ENCODE measurements at places on chromosomes 4 and X. TPM values are rescaled to one million over a fixed set of nuclear protein-coding genes. Genes with fewer than 3 reads are reported as not detected.

P2RY10 gene
- not detected for total RNA-seq

- no peak for DNase-seq
Measured at GRCh38 chr4:37760840-37761239, 65.6 kb upstream of the PGM2 start.

RXFP1 gene
- total RNA-seq, result not detected

DNA sequence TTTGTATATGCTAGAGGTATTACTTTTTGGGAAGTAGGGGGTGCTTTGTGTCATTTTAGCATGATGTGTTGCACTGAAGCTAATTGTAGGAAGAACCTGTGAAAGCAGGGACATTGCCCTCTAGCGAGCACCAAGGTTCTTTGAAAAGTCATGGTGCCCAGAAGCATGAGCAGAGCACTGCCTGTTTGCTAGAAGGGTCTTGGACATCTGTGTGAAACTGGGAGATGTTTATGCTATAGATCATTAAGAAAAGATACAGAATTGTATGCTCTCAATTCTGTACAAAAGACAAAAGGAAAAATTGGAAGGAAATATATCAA is 14.7 kb downstream of the GRPR start:
- DNase-seq, result no peak

DNA sequence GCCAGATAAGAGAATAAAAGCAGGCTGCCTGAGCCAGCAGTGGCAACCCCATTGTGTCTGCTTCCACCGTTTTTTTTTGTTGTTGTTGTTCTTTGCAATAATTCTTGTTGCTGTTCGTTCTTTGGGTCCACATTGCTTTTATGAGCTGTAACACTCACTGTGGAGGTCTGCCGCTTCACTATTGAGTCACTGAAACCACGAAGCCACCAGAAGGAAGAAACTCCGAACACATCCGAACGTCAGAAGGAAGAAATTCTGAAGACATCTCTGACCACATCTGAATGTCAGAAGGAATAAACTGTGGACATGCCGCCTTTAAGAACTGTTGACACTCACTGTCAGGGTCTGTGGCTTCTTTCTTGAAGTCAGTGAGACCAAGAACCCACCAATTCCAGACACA is 110.5 kb downstream of the PCDH18 start:
- DNase-seq, result no peak

DNA sequence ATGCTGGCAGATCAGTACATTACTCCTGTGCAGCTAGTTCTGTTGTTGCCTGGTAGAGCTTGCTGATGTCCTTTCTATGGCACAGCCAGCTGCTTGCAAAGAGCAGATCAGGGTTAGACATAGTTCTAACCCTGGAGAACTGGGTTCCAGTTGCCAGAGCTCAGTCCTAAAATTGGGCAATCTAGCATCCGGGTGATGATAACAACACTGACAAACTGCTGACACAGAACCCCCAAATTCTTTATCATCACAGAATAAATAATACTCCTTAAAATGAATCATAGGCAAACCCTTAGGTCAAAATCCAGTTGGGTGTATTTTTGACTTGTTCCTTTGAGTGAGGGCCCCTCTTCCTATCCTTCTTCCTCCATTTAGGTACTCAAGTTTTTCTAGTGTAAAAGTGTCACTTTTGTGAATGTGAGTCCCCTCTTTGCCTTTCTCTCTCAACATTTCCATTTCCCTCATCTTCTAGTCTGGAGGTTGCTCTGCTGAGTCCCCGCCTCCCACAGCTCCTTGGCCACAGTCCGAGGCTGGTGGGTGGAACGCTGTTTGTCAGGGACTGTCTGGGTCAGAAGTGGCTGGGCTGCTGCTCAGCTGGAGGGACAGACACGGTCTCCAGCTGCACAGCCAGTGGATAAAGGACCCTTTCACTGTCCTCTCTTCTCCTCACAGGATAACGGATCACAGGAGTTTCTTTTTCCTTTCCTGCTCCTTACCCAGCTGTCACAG is 93.6 kb upstream of the RASGEF1B start:
- DNase-seq, result no peak

GRCh38 chr4:18111081-18111480 is 89.5 kb upstream of the LCORL start:
- no peak for DNase-seq

- no peak for DNase-seq
Measured at GRCh38 chr4:101009471-101009870, 337.9 kb downstream of the PPP3CA start.

DNA sequence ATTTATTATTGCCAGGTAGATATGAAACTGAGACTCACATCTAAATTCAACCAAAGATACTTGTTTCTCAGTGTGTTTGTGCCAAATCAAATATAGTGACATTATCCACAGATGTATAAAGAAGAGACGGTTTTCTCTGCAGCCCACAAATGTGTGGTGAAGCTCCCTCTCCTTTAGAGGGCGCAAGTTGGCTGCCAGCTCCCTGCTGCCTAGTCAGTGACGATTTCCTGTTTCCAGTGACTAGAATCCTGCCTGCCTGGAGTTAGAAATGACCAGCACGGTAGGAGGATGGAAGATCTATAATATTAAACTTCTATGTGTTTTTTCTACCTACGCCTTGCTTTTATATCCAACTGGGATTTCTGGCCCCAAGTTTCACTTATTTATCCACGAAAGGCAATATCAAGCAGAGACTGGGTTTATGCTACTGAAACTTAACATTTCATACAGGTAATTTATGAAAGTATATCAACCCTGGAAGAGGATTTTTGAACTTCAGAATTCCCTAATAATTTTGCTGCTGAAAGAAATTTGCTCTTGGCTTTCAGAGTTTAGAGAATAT is 1793.7 kb upstream of the TENM3 start:
- DNase-seq, result no peak

GRCh38 chr4:94813221-94813620 is 55.5 kb downstream of the BMPR1B start:
- DNase-seq, result no peak

- DNase-seq, result no peak
Measured at GRCh38 chr4:155419266-155419665, 42.5 kb upstream of the MAP9 start.

DNA sequence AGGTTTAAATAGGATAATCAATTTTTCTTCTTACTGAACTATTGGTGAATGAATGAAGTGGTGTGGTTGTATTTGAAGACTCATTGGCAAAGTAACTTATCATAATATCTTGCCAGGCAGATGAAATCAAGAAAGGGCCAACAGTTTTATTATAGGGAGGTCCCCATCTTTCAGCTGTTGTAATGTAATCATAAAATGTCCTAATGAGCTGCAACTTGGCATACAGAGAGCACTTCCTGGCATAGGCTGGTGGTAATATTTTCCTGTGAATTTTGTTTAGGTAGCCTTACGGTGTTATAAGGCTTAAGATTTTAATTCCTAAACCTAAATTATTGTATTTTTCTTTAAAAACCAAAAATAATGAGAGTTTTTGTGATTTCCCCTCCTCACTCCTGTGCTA is 17.5 kb downstream of the FHIP1A start:
- DNase-seq, result no peak

GRCh38 chrX:118519411-118520215 is 24.0 kb downstream of the DOCK11 start:
- DNase-seq, result no peak

- no peak for DNase-seq
Measured at GRCh38 chrX:50707405-50707804, 106.6 kb downstream of the SHROOM4 start.

TIGD2 gene
- 10.4 TPM for total RNA-seq

DNA sequence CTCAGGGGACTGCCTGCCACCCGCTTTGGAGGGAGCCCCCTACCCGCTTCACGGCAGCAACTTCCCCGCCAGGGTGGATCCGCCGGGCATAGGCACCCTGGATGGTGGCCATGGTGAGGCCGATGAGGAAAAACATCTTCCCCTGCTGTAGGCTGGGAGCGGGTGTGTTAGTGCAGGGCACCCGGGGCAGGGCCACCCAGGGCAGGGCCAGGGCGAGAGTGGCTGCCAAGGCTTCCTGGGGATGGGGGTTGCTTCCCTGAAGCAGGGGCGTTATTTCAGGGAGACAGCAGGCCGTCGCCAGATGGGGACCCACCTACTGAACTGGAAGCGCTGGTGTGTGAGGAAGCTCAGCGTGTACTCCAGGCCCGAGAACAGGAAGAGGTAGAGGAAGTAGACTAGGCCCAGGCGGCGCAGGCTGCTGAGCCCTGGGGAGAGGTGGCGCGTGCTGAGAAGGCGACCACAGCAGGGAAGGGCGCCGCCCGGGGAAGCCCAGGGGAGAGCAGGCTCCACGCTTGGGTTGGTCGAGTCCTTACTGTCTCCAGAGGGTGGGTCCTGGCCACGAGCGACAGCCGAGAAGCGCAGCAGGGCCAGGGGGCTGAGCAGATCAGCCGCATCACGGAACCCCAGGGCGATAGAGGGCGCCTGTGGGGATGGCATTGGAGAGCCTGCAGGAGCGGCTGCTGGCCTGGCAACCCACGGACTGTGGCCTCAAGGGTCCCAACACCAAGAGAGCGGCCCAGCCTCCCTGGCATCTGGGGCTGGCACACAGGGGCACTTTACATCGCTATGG is 31.5 kb downstream of the NOP14 start:
- DNase-seq, result no peak

- DNase-seq, result no peak
Measured at GRCh38 chr4:109820563-109820962, 5.0 kb downstream of the GAR1 start.

DNA sequence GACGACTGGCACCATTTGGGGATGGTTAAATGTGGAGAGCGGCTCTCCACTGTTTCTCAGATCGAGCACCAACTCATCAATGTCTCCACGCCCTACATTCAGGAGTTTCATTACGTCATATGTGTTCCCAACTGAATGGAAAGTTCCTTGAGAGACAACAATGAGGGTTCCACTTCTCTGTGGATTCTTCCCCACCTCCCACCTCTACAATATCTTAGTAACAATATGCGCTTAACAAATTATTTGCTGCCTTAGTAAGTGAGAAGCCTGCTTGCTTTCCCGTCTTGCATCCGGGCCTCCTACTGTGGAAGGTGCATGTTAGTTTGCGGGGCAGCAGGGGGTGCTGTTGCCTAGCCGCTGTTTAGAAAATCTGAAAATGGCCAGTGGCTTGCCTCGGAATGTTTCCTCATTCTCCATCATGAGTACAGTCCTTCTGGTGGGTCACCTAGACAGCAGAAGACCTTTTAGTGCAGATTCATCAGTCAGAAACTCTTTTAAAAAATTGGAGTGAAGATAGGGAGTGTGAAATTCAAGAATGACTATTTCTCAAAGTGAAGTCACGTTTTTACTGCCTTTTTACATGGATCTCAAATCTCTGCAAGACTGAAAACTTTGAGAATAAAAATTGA is 55.7 kb downstream of the PHOX2B start:
- DNase-seq, result peak; percentile 70

APOO gene
- 59.8 TPM for total RNA-seq

SEPTIN6 gene
- total RNA-seq, result 37.8 TPM

GASK1B gene
- 1.1 TPM for total RNA-seq

PHF8 gene
- total RNA-seq, result 25.5 TPM

LNX1 gene
- 2.5 TPM for total RNA-seq

DNA sequence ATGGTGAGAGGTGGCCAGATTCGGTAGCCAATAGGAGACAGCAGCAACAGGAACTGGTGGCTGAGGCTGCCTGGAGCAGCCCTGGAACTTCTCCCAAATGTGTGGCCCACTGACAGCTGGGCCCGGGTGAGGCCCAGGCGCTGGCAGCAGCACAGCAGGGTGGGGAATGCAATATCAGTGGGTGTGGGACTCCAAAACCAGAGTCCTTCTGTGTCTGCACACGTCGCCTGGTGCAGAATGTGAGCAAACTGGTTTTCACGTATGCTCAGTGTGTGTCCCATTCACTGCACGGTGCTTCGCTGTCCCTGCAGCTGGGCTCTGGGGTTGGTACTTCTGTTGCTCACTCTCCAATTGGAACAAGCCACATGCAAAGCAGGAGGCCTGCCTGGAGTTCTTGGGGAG is 14.4 kb upstream of the CENPU start:
- no peak for DNase-seq

SGMS2 gene
- 0.09 TPM for total RNA-seq

GRCh38 chr4:24778464-24779225 is 16.7 kb upstream of the SOD3 start:
- no peak for DNase-seq

LEF1 gene
- 35.4 TPM for total RNA-seq

DNA sequence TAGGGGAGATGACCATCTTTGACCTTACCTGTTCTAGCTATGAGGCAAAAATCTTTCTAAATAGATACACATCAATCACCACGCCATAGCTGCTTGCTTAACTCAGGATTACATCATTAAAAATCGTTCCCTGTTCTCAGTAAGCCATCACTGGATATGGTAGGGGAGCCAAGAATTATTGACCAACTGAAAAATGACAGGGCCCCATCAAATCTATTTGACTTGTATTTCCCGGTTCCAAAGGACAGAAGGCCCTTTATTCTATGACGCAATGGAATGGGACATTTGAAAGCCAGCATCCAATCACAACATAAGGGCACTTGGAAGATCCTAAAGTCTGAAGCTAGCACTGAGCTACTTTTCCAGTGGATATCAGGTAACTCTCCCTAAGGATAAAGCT is 75.6 kb upstream of the NOCT start:
- DNase-seq, result no peak

GRCh38 chr4:112276113-112276512 is 9.6 kb downstream of the TIFA start:
- DNase-seq, result no peak

JCHAIN gene
- 0.27 TPM for total RNA-seq

DNA sequence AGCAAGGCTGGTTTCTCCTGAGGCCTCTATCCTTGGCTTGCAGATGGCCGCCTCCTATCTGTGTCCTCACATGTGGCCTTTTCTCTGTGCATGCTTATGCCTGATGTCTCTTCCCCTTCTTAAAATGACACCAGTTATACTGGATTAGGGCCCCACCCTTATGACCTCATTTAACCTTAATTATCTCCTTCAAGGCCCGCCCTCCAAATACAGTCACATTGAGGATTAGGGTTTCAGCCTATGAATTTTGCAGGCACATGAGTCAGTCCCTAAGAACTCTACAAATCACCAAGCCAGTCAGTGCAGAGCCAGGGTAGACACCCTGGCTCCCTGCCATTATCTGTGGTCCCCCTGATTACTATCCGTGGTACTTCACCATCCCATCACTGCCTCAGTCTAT is 51.6 kb downstream of the MAML3 start:
- no peak for DNase-seq

CLCN4 gene
- total RNA-seq, result 0.11 TPM

DNA sequence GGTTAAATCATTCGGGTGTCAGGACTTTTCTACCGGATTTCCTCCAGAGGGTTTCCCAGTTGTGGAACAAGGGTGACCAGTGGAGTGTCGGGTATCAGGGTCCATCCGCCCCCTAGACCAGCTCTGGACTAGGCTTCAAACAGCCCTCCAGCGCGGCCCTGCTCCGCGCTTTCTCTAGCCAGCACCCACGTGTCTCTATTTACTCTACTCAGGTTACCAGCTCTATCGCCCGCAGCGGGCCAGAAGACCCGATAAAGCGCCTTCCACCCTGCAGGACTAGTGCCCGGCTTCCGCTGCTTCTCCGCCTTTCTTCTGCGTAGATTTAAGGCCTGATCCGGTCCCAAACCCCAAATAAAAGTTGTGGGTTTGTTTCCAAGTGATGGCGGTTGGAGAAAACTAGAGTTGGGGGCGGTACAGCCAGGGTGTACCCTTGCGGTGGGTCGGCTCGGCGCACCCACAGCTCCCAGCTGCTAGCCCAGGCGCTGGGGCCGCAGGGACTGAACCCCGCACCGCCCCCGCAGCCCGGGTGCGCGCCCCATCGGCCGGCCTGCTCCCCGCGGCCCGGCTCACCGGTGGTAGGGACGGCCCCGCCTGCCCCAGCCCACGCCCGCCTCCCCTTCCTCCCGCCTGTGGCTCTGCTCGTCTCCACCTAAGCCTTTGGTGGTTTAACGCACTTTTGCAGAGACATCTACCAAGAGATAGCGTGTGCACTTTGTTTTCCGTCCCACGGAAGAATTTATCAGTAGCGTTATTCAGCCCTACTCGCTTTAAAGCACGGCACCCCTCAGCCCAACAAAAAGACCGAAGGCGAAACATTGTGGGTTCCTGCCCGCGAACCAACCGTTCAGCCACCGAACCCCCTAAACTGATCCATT is 2.1 kb downstream of the LEF1 start:
- DNase-seq, result peak; percentile 69
